ENCODE measurements at places on chromosomes 6 and 20. TPM values are rescaled to one million over a fixed set of nuclear protein-coding genes. Genes with fewer than 3 reads are reported as not detected.

The TFAP2B gene
- not detected for total RNA-seq

The MYT1 gene
- total RNA-seq, result not detected

The TFAP2D gene
- not detected for total RNA-seq

The IFT52 gene
- 19.7 TPM for total RNA-seq

The TUBB1 gene
- 9.5 TPM for total RNA-seq

The SLC13A3 gene
- total RNA-seq, result 0.48 TPM

The C6orf141 gene
- total RNA-seq, result not detected

The ARID1B gene
- 141 TPM for total RNA-seq

The SEL1L2 gene
- total RNA-seq, result not detected

The ACTL10 gene
- 3.2 TPM for total RNA-seq

The GSTA2 gene
- total RNA-seq, result not detected

DNA sequence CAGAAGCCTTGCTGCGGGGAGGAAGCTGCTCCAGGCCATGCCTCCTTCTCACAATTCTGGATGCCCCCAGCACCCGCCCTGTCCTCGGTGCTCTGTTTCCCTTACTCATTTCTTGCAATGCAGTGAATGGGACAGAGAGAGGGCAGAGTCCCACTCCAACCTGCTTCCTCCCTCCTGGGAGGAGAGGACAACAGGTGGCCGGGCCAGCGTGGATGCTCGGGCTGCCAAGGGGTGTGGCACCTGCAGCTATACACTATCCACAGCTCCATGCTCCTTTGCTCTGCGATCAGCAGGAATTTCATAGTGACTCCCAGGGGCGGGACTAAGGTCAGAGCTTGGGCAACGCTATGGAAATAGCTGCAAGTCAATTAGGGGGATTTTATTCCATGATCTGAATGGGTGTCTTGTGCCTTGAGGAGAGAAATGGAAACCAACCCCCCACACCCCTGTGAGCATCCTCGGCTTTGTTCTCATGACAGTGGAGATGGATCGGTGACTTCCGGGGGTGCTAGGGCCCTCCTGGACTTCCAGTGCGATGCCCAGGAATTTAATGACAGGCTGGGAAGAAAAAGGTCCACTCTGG is 192.5 kb downstream of the MYLK4 start:
- no peak for DNase-seq

DNA sequence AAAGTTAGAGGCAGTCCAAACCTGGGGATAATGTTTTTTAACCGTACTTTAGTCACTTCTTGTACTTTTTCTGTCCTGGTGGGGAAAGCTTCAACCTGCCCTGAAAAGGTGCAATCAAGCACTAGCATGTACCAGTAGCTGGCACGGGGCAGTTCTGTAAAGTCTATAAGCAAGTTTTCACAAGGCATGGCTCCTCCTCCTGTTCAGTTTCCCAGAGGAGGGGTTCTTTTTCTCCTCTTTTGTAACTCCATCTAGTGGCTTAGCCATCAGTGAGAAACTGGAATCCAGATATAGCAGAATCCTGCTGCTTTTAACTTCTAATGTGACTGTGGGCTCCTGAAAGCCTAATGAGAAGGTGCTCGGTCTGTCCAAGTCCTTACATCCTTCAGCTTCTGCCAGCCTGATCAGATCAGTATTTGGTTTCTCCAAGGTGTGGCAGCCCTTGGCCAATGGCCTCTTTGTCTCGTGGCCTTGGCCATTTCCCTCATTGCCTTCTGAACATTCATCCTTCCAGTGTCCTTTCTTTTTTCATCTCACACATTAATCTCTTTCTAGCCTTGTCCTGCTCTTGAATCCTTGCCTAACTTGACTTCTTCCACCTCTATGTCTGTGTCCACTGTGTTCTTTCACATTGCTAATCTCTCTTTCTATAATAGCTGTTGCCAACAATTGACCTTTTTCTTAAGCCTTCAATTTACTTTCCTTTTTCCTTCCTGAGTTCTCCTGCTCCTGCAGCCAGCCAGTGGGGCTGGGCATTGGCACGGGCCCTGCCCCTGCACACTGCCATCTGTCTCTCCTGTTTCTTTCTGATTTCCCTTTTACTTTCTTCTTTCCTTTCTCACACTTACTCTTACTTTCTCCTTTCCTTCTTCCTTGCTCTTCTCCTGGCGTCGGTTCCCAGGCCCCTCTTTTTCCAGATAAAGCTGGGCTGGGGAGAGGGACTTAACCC is 222.0 kb upstream of the SYNCRIP start:
- DNase-seq, result no peak

- DNase-seq, result no peak
These were observed 19.5 kb downstream of the KATNA1 start for GRCh38 chr6:149628875-149629510.

GRCh38 chr20:45821947-45822346 is 5.2 kb downstream of the TNNC2 start:
- DNase-seq, result no peak

DNA sequence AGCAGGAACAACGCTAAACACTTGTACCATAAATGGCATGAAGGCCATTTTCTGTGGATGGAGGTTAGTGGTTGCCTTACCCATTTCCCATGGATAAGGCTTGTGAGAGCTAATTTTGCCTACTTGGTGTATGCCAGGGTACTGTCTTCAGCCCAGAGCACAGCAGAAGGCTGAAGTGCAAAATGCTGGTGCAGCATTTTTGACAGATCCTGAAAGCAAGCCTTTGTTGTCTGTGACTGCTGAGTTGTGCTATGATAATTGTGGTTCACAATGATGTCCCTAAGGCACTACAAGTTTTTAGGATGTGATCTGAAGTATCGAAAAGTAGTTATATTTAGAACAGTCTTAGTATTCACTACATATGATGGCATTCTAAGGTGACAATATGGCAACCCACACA is 14.7 kb upstream of the HMGN3 start:
- no peak for DNase-seq

DNA sequence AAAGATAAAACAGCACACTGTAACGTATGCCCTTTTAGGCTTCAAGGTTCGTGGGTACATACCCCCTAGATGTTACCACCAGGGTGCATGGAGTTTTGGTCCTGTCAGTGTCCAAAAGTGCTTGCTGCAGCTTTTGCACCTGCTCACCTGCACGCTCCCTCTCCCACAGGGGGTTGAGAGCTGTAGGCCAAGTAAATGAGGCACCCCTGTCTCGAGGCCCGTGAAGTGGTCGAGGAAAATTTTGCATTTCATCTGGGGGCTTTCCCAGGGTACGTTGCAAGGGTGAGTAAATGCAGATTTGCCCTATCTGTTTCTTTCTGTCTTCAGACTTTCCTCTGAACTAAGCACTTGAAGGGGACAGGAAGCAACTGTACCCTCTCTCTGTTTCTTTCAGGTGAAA is 136.0 kb downstream of the THBS2 start:
- DNase-seq, result no peak

- DNase-seq, result no peak
These were observed 39.4 kb downstream of the SCML4 start for GRCh38 chr6:107784669-107785068.

DNA sequence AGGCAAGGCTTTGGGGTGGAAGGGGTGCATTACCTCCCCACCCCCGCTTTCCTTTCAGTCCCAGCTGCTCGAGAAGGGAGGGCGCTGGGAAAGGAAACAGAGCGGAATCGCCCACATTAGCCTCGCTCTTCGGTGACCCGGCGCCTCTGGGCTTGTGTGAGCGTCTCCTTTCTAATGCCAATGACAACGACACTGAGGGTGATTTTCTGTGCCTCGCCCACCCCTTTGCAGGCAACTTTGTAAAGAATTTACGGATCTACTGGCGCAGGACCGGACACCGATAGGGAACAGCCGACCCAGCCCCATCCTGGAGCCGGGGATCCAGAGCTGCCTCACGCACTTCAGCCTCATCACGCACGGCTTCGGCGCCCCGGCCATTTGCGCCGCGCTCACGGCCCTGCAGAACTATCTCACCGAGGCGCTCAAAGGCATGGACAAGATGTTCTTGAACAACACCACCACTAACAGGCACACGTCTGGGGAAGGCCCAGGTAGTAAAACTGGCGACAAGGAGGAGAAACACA is 24.3 kb downstream of the TFAP2B start:
- no peak for DNase-seq

- DNase-seq, result no peak
These were observed 29.3 kb downstream of the SCML4 start for GRCh38 chr6:107794771-107795170.

DNA sequence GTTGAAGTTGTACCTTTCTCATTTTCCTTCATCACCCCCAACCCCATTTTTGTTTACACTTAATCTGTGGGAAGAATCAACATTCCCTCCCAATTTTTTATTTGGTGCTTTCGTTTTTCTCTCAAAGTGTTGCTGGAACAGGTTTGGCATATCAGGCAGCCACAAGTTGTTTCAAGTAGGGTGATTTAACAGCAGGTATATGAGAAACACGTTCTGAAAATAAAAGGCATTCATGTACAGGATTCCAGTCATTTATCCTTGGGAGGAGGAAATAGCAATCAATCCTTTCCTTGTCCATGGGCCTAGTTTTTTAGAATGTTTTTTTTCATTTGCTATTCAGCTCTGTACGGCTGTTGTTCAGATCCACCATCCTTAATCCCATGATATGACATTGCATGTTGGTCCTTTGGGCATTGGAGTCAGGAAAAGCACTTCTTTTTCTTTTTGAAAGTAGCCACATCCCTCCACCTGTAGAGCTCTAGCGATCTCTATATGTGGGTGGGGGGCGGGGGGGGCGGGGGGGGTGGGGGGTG is 120.2 kb downstream of the JARID2 start:
- DNase-seq, result no peak

GRCh38 chr6:20554326-20554725 is 20.1 kb downstream of the CDKAL1 start:
- no peak for DNase-seq

- no peak for DNase-seq
These were observed 30.5 kb downstream of the RPRD1B start for GRCh38 chr20:38063911-38064530.

- DNase-seq, result no peak
These were observed 130.9 kb downstream of the TRMT11 start for GRCh38 chr6:126117251-126117650.

DNA sequence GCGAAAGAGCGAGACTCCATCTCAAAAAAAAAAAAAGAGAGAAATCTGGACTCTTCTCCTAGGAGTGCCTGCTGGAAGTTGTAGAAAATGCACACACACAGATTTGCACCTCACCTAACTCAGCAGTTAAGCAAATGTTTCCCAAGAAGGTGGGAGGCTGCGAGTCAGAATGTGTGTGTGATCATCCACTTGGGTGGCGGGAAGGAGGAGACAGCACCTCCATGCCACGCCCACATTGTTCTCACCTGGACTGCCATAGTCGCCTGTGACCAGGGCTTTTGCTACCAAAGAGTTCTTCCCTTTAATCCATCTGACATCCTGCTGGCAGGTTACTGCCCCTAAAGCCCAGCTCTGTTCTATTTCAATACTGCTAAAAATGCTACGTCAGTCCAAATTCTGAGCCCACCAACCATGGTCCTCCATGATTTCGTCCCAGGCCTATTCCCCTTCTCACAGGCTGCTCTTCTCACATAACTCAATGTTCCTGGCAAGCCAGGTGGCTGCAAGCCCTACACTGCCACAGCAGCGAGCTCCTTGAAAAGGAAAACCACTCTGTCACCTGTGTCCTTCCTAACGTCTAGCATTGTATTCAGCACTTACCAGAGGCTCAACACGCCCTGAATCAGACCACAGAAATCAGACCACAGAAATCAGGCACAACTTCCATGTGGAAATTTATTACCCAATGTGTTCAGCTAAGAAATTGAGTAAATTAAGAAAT is 77.5 kb downstream of the PSMG4 start:
- DNase-seq, result no peak

GRCh38 chr6:128361378-128361777 is 159.0 kb downstream of the PTPRK start:
- no peak for DNase-seq

DNA sequence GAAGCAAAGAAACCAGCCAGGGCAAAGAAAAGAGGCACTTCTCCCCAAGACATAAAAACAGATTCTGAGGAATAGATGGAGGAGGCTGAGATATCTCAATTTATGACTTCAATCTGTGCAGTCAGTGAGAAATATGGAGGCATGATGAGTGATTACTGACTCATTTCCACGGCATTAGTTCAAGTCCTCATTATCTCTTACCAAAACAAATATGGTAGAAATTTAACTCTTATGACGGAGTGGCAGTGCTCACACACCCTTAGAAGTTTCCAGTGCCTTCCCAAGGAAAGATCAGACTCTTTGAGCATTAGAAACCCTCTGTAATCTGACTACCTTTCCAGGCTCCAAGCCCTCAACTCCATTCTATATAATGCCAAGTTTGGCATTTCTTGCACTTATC is 364.1 kb downstream of the ARHGAP18 start:
- no peak for DNase-seq

DNA sequence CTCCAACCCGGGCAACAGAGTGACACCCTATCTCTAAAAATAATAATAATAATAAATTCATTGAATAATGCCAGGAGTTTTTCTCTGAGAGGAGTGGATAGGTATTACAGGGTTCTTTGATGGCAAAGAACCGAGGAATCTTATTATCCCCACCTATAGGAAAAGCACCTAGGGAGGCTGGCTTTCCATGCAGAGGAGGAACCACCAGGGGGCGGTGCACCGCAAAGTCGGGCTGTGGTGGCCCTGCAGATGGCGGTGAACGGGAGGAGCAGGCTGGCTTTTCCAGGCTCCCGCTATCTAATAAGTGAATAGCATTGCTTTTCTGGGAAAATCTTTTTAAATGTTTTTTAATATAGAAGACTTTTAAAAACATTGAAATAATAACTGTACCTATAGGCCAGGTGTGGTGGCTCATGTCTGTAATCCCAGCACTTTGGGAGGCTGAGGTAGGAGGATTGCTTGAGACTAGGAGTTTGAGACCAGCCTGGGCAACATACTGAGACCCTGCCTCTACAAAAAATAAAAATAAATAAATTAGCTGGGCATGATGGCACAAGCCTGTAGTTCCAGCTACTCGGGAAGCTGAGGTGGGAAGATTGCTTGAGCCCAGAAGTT is 864.2 kb downstream of the KIF16B start:
- no peak for DNase-seq

GRCh38 chr20:41179961-41180360 is 42.6 kb downstream of the PLCG1 start:
- DNase-seq, result no peak

GRCh38 chr20:22797103-22797502 is 212.7 kb upstream of the FOXA2 start:
- no peak for DNase-seq

- DNase-seq, result no peak
These were observed 33.2 kb upstream of the SLC22A23 start for GRCh38 chr6:3489961-3490624.

DNA sequence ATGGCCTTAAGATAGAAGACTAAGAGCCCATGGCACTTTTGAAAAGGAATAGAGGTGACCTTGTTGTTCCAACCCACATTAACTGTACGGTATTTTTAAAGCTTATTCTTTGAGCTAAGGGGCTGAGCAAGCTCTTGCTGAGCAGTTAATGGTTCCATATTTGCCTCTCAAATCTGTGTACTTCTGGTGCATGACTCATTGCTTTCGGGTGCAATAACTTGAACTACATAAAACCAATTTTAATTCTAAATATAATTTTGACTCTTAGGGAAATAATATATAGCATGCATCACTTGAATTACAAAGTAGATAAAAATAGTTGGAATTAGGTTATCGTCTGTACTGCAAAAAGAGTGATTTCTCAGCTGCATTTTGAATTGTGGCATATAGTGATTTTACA is 348.1 kb upstream of the CITED2 start:
- no peak for DNase-seq
